ENCODE measurements at places on chromosomes 5 and 9.

DNA sequence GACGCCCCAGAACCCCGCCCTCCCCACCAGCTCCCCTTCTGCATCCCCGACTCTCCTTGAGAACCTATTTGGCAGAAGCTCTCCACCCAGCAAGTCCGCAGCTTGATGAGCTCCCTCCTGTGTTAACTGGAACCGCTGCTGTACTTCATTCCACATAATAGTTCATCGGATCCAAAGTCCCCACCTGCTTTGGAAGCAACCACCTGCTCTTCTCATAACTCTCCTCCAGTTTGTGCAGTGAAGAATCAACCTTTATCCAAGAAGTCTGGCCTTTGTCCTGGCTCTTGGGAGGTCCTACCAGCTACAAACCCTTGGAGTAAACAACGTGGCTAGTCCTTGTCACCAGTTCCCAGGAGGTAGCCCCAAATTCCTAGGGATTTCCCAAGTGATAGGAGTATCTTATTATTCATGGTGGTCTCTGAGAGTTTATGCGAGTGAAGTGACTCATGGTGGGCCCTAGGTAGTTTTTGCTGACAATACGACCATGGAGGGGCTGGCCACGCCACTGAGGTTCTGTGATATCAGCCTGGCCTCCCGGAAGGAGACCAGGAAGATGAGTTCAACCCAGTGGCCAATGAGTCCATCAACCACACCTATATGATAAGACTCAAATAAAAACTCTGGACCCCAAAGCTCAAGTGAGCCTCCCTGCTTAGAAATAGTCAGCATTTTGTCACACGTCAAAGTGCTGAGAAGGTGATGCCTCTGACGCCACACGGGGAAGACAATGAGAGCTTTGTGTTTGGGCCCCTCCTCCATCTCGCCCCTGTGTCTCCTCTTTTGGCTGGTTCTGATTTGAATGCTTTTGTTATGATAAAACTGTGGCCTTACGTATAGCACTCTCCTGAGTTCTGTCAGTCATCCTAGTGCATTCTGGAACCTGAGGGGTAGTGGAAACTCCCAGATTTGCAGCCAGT lies 3.6 kb upstream of the IL4 start:
- DNase-seq, result no peak

DNA sequence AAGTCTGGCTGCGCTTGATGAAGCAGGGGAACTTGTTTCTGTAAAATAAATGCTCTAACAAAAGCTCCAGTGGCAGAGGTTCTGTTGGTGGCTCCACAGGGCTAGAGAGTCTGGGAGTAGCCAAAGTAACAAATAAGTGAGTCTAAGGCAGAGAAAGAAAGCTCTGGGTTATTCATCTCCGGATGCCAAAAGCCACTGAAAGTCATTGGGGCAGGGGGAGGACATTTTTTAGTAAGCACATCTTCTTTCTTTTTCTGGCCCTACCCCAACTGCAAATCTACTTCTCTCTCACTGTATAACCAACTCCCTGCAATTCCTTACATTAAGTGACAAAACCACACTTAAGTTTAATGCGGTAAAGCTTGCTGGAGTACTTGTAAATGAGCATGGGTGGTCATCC lies 141.6 kb downstream of the INSYN2B start:
- DNase-seq, result no peak

DNA sequence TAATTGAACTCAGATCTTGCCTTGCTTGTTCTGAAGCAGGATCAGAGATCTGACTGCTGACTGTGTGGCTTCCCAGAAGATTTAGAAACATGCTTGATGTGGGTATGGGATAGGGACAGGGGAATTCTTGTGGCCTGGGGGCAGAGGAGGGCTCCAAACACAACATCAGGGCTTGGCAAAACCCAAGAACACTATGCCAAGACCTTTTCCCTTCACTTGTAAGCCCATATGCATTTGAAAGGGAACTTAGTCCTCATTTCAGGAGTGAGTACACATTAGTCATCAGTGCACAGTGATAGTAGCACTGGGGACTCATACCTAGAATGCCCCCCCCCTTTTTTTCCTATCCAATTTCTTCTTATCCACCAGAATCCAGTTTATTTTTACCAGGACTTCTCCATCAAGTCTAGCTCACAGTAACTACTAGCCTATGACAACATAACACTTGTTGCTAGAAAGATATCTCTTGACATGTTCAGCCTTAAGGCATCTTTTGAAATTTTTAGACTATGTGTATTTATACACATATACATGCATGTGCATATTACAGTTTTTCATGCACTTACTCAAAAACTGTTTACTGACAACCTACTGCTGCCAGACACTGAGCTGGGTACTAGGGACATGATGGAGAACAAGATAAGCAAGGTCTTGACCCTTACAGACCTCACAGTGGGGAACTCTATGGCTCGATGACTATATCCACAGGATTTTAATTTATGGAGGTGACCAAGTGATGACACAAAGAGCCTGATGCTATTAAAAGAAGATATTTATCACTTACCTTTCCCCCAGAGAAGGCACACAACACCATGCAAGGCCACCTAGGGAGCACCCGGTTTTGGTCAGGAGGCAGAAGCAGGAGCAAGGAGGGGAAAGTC lies 158.3 kb upstream of the MAP3K1 start:
- peak; percentile 55 for DNase-seq

DNA sequence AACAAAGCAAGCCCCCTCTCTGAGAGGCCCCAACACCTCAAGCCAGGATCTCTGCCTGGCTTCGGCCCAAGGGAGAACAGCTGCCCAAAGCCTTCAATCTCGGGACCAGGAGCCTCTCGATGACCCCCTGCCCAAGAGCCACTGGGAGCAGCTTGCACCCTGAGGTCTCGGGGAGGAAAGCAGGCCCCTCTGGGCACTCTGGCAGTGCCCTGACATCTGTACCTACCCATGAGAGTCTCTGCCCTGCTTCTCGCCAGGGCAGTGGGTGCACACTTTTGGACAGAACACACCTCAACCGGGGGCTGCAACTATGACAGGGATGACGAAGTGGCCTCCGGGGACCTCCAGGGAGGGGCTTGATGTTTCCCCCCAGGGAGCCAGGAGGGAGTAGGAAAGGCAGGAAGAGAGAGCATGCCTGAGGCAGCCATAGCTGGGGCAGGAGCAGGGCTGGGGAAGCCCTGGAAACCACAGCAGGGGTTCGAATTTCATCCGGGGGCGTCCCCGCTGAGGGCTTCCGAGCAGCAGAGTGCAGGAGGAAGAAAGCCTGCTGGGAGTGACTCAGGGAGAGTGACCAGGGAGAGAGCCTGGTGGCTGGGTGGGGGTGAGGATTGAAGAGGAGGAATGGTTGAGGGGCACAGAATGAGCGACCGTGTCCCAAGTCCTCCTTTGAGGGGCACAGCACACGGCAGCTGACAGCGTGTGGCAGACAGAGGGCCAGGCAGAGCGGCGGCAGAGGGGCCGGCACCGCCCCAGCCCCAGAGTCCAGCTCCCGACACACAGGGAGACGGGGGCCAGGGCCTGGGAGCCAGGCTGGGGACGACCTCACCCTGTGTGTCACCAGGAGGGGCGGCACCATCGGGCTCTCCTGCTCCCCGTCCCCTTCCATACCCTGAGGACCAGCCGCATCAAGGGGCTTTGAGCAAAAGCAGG lies 1.8 kb downstream of the LPCAT1 start:
- DNase-seq, result peak; percentile 91

- DNase-seq, result peak; percentile 12
These were observed 262.8 kb upstream of the CDH6 start for GRCh38 chr5:30930736-30931135.

GRCh38 chr9:17614250-17614649 lies 35.4 kb downstream of the SH3GL2 start:
- DNase-seq, result no peak

DNA sequence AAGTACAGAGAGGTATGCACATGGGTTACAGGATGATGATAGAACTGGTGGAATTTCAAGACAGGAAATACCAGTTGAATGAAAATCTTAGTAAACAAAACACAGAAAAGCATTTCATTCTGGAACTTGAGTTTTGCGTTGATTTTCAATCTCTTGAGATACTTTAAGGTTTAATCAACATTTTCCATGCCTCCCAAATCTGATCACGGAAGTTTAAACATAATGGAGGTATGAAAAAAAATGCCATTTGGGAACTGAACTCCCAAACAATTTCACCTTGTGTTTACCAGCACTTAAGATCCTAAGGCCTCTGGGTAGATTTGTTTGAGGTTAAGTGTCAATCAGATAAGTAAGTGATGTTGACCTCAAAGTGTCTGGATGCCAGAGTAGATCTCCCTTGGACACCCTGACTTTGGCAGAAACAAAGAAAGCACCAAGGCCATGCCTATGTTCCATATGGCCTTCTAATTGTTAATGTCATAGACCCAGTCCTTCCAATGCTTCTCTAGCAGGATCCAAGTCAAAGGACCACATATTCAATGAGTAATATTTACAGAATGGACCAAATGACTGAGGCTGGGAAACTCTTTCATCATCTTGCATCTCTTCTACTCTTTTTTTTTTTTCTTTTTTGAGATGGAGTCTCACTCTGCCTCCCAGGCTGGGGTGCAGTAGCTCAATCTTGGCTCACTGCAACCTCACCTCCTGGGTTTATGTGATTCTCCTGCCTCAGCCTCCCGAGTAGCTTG lies 216.9 kb downstream of the ARRDC3 start:
- DNase-seq, result peak; percentile 75

All from EH (cell line).